ENCODE measurements at places on chromosomes 7 and 10.

DNA sequence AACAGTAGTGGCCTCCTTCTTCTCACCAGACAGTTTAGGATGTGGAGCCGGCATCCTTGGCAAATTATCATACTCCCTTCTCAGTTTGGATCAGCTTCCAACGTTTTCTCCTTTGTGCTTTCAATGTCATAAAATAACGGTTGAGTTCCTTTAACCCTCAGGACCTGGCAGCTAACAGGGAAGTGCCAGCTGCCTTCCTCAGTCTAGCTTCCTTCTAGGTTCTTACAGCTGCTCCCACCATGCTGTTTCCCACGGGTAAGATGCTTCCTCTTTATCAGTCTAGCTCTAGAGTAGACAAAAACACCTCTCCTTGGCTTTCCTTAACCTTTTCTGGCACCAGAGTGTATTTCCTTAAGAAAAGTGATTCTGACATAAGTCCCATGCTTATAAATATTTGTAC is 33.2 kb downstream of the BLVRA start:
- DNase-seq, result peak; percentile 20

GRCh38 chr7:6558837-6559236 is 7.6 kb upstream of the GRID2IP start:
- peak; percentile 59 for DNase-seq

- DNase-seq, result no peak
Observed at GRCh38 chr10:103442031-103442461, 10.1 kb downstream of the CALHM2 start.

DNA sequence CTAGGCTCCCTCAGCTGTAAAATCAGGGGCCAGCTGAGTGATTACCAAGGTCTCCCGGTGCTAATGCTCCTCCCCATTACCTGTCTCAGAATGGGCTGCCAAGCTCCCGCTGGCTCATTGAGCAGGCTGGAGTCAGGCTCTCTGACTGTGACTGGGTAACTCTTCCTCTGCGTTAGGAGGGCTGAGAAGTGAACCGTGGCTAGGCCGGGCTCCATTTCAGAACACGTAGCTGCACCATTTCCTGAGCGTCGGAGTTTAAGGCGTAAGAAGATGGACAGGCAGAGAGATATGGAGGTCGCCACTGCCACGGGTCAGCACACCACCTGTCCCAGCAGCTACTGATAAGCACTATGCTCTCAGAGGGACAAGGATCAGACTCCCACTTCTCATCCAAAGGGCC is 250.3 kb downstream of the TCERG1L start:
- no peak for DNase-seq

- DNase-seq, result no peak
Observed at GRCh38 chr10:109418795-109419194, 504.5 kb downstream of the XPNPEP1 start.

Data from NAMALWA (cell line).